Upper lobe of right lung (tissue), 1 donor: ENCODE measurements at places on chromosomes 5 and 9. TPM values are rescaled to one million over a fixed set of nuclear protein-coding genes. Genes with fewer than 3 reads are reported as not detected.

DNA sequence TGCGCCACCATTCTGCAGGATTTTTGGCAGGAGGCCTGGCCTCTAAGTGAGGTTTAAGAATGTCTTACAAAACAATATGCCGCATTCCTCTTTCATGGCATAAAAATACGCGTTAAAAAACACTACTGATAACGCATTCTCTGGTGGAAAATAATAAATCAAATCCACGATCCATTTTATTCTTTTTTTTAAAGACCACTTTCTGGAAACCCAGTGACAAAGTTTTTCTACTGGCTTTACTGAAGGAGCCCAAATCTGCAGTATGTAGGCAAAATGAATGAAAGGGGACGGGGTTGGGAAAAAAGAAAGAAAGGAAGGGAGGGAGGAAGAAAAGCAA lies 2.0 kb downstream of the SV2C start:
- H3K27me3 ChIP-seq, result peaks cover 68% of the 10 kb centered on the region
- no peak overlapping the region for H3K27ac ChIP-seq
- DNase-seq, result peak; percentile 62

DNA sequence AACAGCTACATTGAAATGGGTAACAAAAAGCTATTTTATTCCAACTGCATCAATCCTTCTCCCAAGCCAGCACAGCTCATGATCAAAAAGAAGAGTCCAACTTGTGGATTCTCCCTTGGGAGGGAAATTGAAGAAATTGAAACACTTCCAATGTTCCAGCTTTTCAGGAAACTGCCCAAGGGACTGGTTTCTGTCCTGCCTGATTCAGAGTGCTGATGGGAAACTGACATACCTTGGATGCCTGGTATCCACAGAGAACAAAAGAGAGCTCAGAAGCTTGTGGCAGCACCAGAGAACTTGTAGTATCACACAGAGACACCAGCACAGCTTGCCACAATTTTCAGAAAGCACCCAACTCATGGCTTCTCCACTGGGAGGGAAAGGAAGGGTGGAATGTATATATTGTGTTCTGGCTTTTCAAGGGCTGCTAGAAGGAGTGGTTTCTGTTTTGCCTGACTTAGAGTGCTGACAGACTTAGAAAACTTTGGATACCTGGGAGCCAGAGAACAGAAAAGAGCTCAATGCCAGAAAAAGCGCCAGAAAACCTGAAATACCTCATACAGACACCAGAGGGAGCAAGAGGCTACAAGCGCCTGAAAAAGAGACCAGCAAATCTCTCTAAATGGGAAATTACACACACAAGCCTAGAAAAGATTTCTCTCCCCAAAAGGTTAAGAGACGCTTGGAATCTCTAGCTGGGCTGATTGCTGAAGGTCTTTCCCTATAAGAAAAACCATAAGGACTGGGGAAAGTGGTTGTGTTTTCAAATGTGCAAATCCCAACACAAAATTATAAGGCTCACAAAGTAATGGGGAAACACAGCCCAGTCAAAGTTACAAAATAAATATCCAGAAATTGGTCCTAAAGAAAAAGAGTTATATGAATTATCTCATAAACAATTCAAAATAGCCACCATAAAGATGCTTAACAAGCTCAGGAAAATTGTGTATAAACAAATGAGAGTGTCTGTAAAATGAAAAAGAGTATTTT lies 178.8 kb downstream of the SPOCK1 start:
- H3K27me3 ChIP-seq, result peaks cover 12% of the 10 kb centered on the region
- H3K4me1 ChIP-seq, result no peaks in the 10 kb centered on the region
- H3K27ac ChIP-seq, result no peak overlapping the region

DNA sequence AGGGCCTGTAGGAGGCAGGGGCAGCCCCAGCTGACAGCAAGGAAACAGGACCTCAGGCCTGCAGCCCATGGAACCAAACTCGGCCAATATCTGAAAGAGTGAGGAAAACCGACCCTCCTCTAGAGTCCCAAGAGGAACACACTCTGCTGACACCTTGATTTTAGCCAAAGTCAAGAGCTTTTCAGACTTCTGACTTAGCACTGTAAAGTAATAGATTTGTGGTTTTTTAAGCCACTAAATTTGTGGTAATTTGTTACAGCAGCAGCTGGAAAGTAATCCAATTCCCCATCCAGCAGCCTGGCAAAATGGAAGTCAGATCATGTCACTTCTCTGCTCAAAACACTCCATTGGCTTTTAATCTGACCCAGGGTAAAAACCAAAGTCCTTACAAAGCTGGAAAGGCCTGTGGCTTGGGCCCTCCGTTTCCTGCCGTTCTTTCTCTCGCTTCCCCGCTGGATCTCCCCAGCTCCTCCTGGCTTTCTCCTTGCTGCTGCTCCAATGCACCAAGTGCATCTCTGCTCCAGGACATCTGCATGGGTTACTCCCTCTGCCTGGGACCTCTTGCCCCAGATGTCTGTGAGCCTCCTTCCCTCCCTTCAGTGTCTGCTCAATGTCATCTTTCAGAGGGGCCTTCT lies 79.0 kb downstream of the C5orf15 start:
- no peak overlapping the region for H3K27ac ChIP-seq
- no peaks in the 10 kb centered on the region for H3K36me3 ChIP-seq
- H3K4me1 ChIP-seq, result no peaks in the 10 kb centered on the region

DNA sequence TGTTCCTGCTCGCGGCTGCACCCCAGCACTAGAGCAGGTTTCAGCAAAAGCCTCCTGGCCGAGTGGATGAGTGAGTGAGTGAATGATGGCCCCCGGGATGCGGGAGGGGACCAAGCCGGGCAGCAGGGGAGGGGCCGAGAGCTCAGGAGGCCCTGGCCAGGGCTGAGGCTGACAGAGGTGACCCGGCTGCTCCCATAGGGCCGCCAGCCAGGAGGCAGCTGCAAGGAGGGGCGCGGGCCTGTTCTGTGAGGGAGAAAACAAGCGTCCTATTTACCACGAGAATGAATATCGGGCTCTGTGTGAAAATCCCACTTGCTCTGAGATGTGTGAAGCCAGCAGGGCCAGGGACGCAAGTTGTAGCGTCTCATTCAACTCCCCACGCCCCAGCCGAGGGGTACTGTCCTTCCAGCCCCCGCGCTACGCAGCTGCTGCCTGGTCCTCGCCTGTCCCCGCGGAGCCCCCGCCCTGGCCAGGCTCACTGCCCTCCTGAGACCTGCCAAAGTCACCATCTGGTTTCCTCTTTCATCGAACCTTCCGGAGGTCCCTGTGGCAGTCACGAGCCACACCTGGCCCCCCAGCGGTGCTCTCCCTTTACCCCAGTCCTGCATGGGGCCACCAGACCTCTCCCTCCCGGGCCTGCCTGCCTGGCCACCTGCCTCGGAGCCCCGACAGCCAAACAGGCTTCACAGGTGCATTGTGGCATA lies 38.8 kb downstream of the RASGEF1C start:
- no peak overlapping the region for H3K27ac ChIP-seq
- peaks cover 18% of the 10 kb centered on the region for H3K27me3 ChIP-seq
- DNase-seq, result no peak
- no peaks in the 10 kb centered on the region for H3K36me3 ChIP-seq
- H3K4me3 ChIP-seq, result no peak overlapping the region

- DNase-seq, result no peak
- no peaks in the 10 kb centered on the region for H3K36me3 ChIP-seq
- no peak overlapping the region for H3K27ac ChIP-seq
- H3K4me3 ChIP-seq, result no peak overlapping the region
- no peaks in the 10 kb centered on the region for H3K27me3 ChIP-seq
Measured at GRCh38 chr5:19855031-19855430, 133.0 kb downstream of the CDH18 start.

DNA sequence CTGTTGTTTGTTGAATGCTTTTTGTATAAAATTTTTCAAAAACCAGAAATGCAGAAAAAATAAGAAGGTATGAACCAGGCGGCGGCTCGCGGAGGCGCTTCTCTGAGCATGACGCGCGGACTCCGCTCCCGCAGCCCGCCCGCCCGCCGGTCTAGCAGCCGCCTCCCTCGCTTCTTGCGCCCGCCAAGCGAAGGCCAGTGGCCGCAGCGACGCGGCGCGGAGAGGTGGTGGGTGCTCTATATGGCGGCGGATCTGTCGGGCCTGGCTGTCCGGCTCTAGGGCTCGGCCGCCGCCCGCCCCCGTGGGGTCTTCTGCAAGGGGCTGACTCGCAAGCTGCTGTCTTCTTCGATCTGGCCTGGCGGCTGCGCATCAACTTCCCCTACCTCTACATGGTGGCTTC lies 93.8 kb downstream of the ANKRD18A start:
- no peaks in the 10 kb centered on the region for H3K36me3 ChIP-seq
- H3K27ac ChIP-seq, result no peak overlapping the region
- DNase-seq, result no peak
- no peaks in the 10 kb centered on the region for H3K27me3 ChIP-seq
- no peaks in the 10 kb centered on the region for H3K4me1 ChIP-seq

DNA sequence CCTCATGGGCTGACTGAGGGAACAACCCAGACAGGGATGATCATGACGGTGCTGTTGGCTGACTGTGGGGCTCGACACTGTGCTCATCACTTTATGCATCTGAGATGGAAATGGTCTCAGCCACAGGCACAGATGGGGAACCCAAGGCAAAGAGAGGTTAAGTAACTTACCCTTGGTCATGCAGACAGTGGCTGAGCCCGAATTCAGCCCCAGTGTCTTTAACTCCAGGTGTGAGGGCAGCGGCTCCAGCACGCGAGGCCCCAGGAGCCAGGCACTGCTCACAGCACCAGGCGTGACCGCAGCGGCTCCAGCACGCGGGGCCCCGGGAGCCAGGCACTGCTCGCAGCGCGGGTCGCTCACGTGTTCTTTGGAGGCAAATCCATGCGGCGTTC lies 45.3 kb upstream of the FCN1 start:
- peak; percentile 59 for DNase-seq
- no peaks in the 10 kb centered on the region for H3K36me3 ChIP-seq
- peaks cover 4% of the 10 kb centered on the region for H3K4me1 ChIP-seq
- no peak overlapping the region for H3K27ac ChIP-seq
- no peak overlapping the region for H3K4me3 ChIP-seq

PCDHA10 gene
- 1.7 TPM for total RNA-seq

HAVCR2 gene
- total RNA-seq, result 30.7 TPM

- H3K27ac ChIP-seq, result peak overlapping the region; percentile 91
- DNase-seq, result no peak
- H3K4me3 ChIP-seq, result peak overlapping the region; percentile 37
- H3K27me3 ChIP-seq, result no peaks in the 10 kb centered on the region
Measured at GRCh38 chr5:88886746-88887341, 3.9 kb upstream of the MEF2C start.

GRCh38 chr5:178234750-178235587 lies 2.4 kb upstream of the PHYKPL start:
- peaks cover 64% of the 10 kb centered on the region for H3K4me1 ChIP-seq
- DNase-seq, result peak; percentile 84
- no peaks in the 10 kb centered on the region for H3K27me3 ChIP-seq
- peaks cover 14% of the 10 kb centered on the region for H3K36me3 ChIP-seq
- no peak overlapping the region for H3K4me3 ChIP-seq
- H3K27ac ChIP-seq, result no peak overlapping the region

DNA sequence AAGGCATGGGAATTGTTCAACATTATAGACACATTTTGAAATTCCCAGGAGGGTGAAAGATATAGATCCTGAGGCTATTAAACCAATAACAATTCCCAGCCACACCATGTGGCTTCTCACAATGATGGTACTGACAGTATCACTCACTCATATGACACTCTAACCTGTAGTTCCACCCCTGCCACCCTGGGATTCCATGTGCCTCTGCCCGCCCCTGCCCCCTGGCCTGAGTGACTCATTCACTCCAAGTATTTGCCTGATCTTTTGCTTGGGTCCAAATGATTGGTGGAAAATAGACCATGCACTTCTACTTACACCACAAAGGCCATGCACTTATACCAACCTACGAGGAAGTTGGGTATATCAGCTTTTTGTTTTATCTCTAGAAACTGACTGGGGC lies 305.2 kb upstream of the DAB2 start:
- H3K36me3 ChIP-seq, result no peaks in the 10 kb centered on the region
- no peak overlapping the region for H3K27ac ChIP-seq
- no peaks in the 10 kb centered on the region for H3K4me1 ChIP-seq
- H3K4me3 ChIP-seq, result no peak overlapping the region

PCDHGA9 gene
- total RNA-seq, result 5.4 TPM

IFNA2 gene
- not detected for total RNA-seq

DNA sequence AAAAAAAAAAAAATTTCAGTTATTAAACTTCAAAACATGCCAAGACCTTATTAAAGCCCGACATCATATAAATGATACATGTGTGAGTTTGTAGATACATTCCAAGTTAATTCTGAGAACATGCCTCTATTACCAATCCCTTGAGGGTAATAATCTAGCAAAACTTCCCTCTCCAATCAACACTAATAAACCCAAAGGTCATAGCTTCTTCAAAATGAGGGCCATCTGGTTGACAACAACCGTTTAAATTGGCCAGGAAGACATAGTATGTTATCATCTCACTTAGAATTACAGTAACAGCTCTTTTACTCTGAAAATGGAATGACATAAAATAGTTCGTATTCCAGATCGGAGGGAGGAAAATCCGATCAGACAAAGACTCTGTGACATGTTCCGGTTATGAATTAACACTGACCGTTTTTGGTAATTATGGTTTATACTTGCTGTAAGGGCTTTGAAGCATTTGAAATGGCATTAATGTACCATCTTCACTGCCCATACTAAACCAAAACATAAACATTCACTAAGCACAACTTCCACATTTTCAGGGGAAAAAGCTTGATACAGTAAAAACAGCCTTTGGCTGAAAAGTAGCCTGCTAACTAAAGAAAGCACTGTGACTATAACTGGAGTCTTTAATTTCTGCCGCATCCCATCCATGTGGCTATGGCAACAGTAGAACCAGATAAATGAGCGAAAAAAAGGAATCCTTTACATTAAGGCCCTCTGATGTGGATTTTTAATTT lies 50.3 kb downstream of the ANKH start:
- no peak for DNase-seq
- H3K27ac ChIP-seq, result no peak overlapping the region
- no peaks in the 10 kb centered on the region for H3K36me3 ChIP-seq
- H3K27me3 ChIP-seq, result no peaks in the 10 kb centered on the region

DNA sequence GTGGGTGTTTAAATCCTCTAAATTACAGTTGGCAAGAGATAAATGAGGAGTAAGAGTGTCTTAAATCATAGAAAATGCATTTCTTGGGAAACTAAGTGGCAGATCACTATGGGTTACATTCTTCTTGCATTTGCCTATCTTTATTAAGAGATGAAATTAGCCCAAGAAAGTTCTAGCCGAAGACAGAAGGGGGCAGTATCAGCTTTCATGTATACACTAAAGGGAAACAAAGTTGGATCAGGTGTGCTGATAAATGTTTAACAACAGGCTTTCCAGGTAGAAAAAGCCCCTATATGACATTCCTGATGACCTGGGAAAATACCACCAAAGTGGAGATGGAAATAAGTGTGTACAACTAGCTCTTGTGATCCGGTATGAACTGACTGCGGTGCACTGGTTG lies 81.9 kb upstream of the TLR4 start:
- DNase-seq, result no peak
- no peaks in the 10 kb centered on the region for H3K27me3 ChIP-seq
- no peaks in the 10 kb centered on the region for H3K36me3 ChIP-seq
- no peak overlapping the region for H3K27ac ChIP-seq
- H3K4me3 ChIP-seq, result no peak overlapping the region
- no peaks in the 10 kb centered on the region for H3K4me1 ChIP-seq

- H3K4me3 ChIP-seq, result peak overlapping the region; percentile 71
- H3K27me3 ChIP-seq, result no peaks in the 10 kb centered on the region
- peaks cover 8% of the 10 kb centered on the region for H3K36me3 ChIP-seq
- H3K4me1 ChIP-seq, result peaks cover 19% of the 10 kb centered on the region
- DNase-seq, result peak; percentile 70
Measured at GRCh38 chr9:81687521-81688261, 1.7 kb downstream of the TLE1 start.
